Frontal cortex (tissue), 4 donors: ENCODE measurements at places on chromosomes 12 and 14.

DNA sequence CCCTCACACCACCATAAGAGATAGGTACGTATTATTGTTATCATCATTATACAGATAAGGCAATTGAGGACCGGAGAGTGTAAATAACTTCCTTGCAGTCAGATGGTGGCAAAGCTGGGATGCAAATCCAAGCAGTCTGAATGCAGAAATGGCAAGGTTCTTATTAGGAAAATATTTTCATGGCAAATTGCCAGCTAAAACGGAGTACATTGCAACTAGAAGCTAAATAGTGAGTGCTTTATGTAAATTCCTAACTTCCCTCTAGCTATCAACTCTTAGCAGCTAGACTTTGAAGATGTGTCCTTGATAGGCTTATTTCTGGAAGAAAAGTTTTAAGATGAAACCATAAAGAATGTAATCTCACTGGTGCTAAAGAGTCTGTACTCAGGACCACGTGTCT, 323.9 kb upstream of the DIO2 start:
- DNase-seq = no peak

DNA sequence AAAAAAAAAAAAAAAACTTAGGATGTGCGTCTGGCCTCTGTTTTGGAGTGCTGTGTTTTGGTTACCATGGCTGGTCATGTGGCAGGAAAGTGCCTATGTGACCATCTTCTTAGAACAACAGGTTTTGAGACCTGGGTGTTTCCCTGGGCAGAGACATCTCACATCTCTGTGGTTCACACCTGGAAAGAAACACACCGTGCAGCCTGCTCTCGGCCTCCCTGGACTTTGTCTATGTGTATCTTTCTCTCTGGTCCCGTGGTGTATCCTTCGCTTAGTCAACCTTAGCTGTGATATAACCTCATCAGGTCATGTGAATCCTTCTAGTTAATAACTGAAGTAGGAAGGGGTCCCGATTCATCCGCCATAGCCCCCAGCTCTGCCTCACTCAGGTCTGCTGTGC, 22.6 kb downstream of the ACADS start:
- DNase-seq = no peak

DNA sequence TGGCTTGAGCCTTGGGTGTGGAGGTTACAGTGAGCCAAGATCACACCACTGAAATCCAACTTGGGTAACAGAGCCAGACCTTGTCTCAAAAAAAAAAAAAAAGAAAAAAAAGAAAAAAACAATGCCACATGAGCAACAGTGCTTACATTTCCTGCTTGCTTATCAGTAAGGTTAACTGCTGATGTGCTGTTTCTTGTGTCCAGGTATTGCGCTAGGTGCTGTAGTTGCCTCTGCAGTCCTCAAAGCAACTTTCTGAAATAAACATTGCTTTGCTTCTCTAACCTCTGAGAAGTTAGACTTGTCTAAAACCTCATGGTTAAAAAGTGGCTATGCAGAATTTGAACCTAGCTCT, 24.7 kb downstream of the RNF34 start:
- no peak for DNase-seq

GRCh38 chr14:54342806-54343205, 54.0 kb upstream of the CDKN3 start:
- no peak for DNase-seq

GRCh38 chr14:75711105-75711795, 50.2 kb downstream of the TTLL5 start:
- DNase-seq = no peak
